ENCODE measurements at places on chromosomes 16 and 17.

DNA sequence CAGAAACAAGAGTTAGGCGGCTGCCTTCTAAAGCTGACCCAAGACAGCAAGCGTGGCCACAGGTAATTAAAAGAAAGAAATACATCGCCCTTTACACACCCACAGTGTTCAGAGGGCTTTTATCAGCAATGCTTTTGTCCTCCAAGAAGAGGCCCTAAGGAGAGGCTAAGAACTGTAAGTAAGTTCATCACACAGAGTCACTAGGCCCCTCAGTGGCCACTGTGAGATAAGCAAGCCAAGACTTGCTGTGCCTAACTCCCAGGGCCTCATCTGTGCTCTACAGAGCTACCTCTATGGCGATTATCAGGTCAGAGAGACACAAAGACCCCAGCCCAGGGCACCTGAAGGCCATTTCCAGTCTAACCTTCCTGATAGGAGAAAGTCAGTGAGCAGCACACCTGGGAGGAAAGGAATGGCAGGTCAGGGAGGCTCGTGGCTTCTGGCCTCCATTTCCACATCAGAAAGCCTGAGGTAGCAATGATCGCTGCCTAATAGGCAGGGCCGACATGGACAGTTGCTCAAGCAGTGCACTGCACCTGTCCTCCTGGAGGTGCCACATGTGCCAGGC, 545.2 kb upstream of the CDH11 start:
- no peak for DNase-seq

DNA sequence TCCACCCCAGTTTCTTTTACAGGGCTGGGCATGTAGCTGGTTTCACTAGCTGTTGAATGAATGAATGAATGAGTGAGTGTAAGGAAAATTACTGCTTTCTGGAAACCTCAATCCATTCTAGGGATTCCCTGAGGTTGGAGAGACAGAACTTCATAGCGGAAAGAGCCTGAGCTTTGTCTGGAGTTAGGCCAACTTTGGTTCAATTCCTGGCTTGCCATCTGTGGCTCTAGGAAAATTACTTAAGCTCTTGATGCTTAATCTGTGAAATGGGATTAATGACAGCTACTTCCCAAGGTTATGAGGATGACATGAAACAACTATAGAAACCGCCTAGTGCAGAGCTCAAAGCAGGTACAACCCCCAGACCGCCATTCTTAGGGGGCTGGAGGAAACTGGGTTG, 76.3 kb upstream of the AXIN2 start:
- peak; percentile 52 for DNase-seq

DNA sequence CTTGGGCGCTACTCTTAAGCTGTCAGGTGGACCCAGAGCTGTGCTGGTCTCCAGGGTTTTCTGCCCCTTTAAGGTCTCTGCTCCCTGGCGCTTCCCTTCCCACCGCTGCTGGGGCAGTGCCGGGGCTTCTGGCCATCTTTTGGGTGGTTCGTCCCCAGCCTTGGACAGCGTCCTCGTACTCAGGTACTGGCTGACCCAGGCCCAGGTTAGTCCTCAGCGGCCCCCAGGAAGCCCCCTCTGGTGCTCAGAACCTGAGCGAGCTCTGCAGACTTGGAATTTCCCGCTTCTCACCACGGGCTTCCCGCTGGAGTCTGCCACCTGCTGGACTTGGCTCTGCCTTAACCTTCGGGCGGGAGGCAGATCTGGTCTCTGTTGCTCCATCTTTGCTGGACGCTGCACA, 94.1 kb upstream of the ZNF750 start:
- no peak for DNase-seq

- DNase-seq: no peak
These were observed 132.0 kb downstream of the MRTFB start for GRCh38 chr16:14203166-14203565.

DNA sequence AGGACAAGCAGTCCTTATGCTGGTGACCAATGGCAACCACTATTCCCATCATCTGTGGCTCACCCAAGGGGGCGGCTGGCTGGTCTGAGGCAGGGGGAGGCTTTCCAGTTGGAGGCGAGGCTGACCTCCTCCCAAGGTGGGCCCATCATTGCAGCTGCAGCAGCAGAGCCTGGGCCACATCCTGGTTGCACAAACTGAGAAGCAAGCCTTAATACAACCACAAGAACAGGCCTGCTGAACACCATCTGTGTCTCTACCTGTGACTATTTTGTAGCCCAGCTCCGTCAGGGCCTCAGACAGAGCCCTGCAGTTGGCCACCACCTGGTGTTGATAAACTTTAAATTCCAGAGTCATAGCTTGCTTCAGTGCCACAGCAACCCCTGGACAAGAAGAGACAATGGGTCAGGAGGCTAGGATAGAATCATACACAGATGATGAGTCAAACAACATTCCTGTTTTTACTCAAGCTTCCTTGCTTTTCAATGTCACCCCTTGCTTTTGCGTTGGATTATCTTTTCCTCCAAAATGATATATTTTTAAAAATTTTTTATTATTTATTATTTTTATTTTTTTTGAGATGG, 17.9 kb downstream of the SMCR8 start:
- no peak for DNase-seq

DNA sequence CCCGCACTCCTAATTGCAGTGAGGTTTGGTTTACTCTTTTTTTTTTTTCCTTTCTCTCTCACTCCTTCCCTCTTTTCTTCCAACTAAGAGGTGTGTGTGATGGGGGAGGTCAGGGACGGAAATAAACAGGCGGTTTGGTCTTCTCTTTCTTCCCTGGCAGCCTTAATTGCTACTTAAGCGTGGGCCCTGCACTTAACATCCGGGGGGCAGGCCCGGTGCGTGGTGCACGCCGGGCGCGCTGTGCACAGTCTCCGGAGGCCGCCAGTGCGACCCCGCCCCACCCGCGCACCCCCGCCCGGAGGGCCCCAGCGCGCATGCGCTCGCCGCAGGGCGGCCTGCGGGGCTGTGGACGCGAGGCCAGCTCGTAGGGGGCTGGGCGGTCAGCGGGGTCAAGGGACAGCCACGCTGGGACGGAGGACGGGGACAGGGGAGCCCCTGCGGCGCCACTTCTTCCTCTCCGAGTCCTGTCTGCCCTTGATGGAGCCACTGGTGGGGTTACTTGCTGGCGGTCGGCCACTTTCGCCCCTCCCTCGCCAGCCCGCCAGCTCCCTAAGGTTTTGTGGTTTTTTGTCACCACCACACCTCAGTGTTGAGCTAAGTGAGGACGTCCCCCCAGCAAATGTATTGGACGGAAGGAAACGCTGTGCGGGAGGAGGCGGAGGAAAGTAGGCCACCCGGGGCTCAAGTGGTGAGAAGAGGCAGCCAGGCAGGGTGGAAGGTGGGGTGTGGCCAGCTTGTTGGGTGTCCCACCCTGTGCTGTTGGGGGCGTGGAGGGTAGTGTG, 120.9 kb downstream of the MRM1 start:
- DNase-seq: peak; percentile 84

DNA sequence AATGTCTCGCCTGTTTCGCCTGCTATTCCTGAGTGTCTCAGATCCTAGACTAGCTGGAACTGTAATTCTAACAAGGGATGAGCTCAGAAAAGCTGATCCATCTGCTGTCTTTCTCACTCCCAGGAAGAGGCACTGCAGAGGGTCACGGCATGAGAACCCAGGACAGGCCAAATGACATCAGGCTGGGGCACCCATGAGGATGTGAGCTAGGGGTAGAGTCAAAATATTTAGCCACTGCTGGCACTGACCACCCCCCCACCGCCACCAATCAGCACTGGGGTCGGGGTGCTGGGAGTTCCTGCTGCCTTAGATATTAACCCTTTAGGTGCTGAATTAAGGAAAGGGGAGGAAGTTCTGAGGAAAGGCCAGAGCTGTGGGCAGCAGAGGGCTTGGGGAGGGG, 112.4 kb downstream of the IRX3 start:
- no peak for DNase-seq

DNA sequence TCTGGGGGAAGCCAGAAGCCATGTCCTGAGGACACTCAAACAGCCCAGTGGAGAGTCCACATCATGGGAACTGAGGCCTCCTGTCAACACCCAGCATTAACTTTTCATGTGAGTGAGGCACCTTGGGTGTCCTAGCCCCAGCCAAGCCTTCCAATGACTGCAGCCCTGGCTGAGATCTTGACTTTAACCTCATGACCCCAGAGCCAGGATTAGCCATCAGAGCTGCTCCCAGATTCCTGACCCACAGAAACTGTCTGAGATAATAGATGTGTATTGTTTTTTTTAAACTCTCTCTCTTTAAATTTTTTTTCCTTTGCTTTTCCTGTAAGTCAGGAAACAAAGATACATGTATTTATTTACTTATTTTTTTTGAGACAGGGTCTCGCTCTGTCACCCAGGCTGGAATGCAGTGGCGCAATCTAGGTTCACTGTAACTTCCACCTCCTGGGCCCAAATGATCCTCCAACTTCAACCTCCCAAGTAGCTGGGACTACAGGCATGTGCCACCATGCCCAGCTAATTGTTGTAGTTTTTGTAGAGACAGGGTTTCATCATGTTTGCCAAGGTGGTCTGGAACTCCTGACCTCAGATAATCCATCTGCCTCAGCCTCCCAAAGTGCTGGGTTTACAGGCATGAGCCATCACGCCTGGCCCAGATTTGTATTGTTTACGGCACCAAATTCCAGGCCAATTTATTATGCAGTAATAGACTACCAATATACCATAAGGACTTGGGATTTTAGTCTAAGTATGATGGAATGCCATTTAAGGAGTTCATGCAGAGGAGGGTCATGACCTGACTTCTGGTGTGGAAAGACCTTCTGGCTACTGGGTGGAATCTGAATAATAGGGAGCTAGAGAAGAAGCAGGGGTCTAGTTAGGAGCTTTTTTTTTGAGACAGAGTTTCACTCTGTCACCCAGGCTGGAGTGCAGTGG, 14.0 kb upstream of the TMEM94 start:
- DNase-seq: no peak

DNA sequence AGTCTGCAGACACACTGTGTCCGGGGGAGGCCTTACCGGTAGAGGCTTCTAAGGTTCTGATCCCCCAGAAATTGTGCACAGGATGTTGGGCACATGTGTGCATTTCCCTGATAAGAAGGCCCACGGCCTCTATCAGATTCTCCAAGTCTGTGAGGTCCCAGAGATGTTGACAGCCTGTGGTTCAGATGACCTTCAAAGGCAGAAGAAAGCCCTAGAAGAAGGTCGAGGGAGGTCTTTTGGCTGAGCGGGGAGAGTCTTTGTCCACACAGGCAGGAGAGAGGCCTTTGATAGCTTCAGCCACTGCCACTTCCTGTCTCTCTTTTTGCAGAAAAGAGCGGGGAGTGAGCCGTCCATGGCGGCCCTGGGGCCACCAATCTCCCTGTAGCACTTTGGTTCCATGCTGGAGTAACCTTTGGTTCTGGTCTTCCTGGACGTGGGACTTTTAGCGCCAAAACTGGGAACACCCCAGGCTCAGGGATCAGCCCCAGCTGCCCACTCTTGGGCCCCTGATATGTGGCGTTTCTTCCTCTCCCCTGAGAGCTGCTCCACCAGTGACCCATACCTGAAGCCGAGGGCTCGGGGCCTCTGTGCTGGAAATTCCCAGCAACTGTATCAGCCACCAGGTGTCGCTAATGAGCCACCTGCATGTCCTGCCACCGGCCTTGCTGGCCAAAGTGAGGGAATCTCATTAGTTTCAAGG, 28.1 kb upstream of the LGALS9 start:
- DNase-seq: peak; percentile 33

DNA sequence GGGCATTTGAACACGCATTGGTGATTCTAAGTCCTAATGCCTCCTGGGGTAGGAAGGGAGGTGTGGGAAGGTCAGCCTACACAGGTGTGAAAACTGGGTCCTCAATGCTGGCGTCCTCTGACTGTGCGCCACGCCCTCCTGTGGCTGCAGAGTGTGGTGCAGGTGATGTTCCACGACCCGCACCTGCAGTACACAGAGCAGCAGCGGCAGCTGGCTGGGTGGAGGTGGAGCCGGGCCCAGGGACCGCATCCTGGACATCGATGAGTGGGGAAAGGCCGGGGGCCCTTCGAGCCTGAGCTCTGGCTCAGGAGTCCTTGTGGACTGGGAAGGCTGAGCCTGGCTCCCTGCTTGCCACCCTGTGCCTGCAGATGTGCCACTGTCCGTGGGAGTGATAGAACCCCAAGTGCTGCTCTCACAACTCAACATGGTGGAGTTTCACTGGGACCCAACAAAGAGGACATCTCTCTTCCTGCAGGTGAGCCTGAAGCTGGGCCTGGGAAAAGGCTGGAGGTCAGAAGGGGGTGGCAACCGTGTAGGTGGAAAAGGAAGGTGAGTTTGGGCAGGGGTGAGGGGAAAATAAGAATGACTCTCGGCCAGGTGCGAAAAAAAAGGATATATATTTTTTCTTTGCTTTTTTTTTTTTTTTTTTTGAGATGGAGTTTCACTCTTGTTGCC, 14.0 kb upstream of the STAC2 start:
- DNase-seq: peak; percentile 49

DNA sequence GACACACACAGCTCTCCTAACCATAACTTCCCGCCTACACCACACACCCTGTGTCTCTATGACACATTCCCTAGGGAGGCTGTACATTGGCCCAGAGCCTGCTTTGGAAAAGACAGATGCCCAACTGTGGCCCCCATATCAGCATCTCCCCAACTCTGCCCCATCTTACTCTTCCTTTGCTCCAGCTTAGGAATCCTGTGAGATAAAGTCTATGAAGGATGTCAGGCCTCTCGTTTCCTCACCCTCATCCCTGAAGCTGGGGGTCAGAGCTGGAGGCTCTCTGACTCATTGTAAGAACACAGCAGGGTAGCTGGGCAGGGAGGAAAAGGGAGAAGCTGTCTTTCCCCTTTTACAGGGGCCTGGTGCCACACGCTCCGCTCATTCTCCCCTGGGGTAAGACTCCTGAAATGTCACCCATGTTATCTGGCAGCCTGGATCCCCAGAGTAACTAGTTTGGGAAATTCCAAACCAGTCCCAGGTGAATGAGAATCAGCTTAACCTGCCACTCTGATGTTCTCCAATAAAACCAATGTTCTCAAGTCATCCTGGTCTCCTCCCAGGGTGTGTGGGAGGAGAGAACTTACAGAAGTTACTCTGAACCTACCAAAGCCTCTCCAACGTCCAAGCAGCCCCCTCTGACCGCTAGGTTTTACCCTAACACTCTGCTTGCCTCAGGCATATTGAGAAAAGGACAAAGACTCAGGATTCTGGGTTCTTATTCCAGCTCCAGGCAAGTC, 2.8 kb downstream of the RAPGEFL1 start:
- peak; percentile 29 for DNase-seq

GRCh38 chr16:85152414-85153030, 40.2 kb upstream of the CIBAR2 start:
- DNase-seq: peak; percentile 62

- no peak for DNase-seq
These were observed 16.2 kb upstream of the PSMD7 start for GRCh38 chr16:74280448-74280847.

GRCh38 chr16:66476328-66477027, 49.4 kb downstream of the BEAN1 start:
- no peak for DNase-seq

- DNase-seq: no peak
These were observed 221.8 kb upstream of the TNRC6C start for GRCh38 chr17:77736721-77737120.
